ENCODE measurements at places on chromosomes 3 and 15.

GRCh38 chr3:163462446-163462845, 1615.8 kb downstream of the SI start:
- no peak for DNase-seq

GRCh38 chr3:42539871-42540714, 37.6 kb downstream of the VIPR1 start:
- peak; percentile 76 for DNase-seq

GRCh38 chr3:185537369-185537970, 14.9 kb downstream of the LIPH start:
- peak; percentile 82 for DNase-seq

DNA sequence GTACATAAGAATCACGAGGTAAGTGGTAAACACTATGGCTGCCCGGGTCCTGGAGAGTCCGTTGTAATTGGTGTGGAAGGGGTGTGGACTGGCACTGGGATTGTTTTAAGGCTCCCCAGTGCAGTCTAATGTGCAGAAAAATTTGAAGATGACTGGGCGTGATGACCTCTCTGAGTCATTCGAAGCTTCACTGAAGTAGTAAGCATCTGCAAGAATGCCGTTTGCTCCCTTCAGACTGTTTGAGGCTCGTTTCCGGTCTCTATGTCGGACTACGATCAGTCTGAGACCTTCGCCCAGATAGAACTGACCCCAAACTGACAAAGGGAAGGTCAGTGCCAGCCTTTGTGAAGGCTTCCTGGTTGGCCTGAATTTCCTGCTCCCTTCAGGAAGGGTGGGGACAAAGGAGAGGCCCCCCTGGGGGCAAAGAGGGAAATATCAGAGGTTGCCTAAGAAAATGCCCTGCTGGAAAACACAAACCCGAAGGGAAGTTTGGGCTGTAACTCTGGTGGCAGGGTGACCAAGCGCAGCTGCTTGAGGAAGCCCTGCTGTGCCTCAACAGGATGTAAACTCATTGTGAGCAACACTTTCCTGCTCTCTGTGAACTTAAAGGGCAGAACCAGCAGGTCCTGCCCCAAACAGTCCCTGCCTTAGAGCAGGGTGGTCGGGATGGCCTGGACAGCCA, 34.6 kb downstream of the BTD start:
- DNase-seq: no peak

DNA sequence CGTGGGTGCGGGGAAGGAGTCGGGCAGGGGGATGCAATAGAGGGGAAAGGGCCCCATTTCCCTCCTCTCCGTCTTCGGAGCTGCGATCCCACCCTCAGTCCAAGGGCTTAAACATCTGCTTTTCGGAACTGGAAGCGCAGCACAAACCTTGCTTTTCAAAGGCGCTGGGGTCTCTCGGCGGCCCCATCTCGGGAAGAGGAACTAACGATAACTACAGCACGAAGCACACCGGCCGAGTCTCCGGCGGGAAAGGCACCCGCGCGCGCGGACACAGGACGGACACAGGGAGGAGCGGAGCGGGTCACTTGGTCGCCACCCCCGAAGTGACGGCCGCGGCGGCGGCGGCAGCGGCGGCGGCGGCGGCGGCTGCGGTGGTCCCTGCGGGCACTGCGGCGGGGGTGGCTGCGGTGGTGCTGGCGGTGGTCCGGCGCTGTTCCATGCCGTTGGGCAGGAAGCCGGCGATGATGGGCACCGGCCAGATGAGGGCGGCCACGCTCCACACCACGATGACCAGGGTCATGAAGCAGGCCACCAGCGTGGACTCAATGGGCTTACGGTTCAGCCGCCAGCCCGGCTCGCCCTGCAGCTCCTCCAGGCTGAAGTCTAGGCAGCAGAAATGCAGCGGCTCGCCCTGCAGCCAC, 1.1 kb downstream of the TMEM158 start:
- DNase-seq: peak; percentile 66

DNA sequence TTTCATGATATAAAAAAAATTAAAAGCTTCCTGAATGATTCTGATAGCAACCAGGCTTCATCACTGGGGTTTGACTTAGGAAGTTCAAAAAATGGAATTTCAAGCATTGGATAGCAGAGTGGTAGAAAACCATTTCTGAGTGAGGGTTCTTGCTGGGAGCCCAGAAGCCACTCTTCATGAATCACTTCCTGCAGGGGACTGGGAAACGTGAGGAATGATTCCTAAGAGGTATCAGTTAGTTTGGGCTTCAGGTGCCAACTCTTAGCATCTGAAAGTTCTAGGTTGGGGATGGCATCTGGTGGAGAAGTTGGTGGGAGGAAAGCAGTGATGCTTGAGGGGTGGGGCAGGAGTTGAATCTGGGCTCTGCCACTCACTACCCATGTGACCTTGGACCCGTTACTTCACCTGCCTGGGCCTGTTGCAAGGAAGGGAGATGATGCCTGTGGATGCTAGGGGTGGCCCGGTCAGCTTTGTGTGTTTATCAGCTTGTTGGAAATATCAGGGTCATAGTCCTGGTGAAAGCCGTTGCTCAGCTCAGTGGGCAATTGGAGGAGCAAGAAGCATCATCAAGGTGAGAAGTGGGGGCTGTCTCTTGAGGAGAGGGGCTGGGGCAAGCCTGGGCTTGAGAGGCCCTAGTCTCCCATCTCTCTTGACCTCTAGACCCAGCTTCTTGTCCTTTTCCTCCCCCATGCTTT, 37.0 kb upstream of the TNFAIP8L3 start:
- no peak for DNase-seq

DNA sequence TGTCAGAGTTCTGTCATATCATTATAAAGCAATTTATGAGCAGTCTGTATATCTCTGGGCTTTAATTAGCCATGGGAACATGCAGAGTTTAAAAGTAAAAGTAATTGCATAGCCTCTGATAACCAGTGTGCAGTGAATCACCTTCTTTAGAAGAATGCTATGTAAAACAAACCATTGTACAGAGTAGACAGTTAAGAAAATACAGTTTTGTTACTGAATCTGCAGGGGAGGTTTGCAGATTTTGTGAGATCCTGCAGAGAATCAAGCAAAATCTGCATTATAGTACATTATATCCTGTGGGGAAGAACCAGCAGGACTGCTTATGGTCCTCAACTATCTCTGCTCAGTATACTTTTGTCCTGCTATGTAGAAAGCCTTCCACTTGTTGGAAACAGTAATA, 396.2 kb upstream of the NAALADL2 start:
- no peak for DNase-seq

- no peak for DNase-seq
These were observed 38.7 kb downstream of the ZIC4 start for GRCh38 chr3:147367676-147368075.

- DNase-seq: peak; percentile 91
These were observed 13.4 kb downstream of the SCAMP5 start for GRCh38 chr15:75008629-75009326.

DNA sequence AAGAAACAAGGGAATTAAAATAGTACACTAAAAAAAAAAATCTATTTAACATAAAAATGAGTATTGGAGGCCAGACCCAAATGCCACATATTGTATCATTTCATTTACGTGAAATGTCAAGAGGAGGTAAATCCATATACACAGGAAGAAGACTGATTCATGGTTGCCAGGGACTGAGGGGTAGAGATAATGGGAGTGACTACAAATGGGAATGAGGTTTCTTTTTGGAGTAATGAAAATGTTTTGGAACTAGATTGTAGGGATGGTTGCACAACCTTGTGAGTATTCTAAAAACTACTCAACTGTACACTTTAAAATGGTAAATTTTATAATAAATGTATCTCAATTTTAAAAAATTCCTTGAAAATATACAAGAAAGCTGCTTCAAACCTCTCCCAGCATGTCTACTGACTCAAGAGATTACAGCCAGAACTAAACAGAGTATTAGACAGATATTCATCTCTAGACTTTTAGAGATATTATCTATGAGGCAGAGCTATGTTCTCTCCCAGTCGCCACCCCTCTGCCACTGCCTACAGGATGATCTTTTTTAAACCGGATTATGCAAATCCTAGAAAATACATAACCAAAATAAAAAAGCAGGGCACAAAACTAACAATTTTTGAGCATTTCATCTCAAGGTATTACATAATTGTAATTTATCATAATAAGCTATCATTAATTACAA, 6.2 kb downstream of the HLTF start:
- no peak for DNase-seq

DNA sequence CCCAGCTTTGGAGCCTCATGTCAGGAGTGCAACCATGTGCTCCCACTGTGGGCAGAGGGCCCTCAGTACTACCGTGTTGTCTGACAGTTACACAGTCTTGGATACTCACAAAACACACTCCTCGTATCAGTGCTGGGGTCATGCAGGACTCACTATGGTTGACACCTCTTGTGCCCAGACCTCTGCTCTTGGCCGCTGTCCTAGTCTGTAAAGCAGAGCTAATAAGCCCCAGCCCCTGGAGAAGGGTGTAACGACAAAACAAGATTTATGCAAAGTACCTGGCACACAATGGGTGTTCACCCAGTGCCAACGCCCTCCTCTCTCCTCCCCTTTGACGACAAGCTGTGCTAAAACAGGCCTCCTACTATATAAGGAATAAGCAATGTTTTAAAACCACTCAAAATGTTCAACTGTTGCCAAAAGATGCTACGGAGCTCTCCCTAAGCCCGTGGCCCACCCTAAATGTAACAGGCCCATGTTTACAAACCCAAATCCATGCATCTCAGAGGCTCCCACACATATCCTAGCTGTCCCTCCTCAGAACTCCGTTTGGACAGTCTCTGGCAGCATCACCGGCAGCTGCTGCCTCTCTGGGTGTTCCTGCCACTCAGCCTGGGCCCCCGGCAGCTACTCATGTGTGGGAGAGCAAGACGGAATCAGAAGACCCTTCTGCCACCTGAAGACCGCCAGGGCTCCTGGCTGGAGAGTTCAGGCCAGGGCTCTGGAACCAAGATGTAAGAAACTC, 65.8 kb downstream of the MRPL46 start:
- no peak for DNase-seq

DNA sequence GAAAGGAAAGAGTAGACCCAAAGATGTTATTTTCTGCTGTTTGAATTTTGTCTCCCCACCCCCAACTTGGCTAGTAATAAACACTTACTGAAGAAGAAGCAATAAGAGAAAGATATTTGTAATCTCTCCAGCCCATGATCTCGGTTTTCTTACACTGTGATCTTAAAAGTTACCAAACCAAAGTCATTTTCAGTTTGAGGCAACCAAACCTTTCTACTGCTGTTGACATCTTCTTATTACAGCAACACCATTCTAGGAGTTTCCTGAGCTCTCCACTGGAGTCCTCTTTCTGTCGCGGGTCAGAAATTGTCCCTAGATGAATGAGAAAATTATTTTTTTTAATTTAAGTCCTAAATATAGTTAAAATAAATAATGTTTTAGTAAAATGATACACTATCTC, 21.6 kb downstream of the CLDN18 start:
- no peak for DNase-seq

GRCh38 chr3:136311968-136312367, 61.8 kb downstream of the PCCB start:
- DNase-seq: no peak

DNA sequence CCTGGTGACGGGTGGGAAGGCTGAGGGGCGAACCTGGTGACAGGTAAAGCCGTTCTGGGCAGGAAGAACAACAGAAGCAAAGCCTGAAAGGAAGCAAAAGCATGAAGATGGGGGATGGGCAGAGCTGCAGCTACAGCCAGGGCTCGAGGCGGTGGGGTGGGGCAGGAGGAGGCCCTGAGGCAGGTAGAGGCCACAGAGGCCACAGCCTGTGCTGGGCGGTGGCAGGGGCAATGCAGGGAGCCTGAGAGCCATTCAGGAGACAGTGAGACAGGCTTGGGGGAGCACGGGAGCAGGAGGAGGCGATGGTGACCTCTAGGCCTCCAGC, 8.2 kb downstream of the PCSK6 start:
- no peak for DNase-seq

GRCh38 chr3:129213238-129213637, 29.5 kb upstream of the CNBP start:
- DNase-seq: no peak

- DNase-seq: no peak
These were observed 78.8 kb downstream of the EOMES start for GRCh38 chr3:27643355-27643754.

DNA sequence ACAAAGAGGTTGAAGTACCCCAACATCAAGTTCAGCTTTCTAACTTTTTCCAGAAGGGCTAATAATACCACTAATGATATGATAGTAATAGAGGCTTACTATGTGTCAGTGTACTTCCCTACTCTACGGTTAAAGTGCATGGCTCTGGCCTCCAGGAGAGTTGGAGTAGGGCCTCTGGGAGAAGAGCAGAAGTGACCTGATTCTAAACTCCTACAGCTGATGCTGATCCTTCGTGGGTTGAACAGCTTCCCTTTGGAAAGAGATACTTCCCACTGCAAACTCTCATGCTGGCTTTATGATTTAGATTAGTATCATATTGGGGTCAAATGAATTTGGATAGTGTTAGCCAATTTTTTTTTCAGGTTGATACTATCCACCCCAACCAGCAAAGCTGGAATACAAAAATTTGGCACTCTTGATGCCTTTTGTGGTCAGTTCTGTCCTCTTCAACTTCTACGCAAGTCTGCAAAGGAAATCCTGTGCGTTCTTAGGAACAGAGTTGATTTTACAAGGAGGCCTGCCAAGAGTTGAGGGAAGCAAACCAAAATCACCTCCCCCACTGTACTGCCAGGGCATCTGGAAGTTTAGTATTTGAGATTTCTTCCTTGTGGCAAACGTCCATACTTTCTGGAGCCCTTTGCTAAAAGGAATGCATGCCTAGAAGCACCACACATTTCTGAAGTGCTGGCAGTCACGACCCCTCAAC, 17.8 kb downstream of the TMEM212 start:
- DNase-seq: no peak

DNA sequence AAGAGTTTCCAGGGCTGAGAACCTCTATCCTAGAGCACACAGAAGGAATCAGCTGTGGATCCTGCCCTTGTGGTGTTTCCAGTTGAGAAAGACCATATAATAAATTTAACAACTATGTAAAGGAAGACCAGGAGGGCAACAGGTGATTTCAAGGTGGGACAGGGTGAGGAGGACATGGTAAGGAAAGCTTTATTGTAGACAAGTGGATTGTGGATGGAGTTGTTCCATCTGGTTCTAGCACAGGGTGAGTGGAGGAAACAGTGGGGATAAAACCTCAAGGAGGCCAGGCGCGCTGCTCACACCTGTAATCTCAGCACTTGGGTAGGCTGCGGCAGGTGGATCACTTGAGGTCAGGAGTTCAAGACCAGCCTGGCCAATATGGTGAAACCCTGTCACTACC, 17.1 kb downstream of the SIAH2 start:
- no peak for DNase-seq

DNA sequence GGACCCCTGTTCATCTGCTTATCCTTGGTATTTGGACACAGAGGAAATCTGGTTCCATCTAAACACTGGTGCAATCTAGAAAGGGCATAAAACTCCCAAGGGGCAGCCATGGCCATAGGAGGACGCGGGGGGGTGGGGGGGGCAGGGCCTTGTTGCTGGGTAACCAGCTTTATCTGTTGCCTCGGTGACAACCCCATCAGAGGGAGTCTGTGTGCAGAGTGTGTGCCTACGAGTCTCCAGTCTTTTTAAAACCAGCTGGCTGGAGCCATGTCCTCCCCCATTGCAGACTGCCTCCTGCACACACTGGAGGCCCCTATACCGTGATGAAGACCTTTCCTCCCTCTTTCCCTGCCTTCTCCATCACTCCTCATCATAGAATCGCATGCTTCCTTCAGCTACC, 26.4 kb upstream of the CORO2B start:
- no peak for DNase-seq

All from RPMI8226 (cell line).